HS-27A (cell line): ENCODE measurements at places on chromosomes 2 and 18.

GRCh38 chr2:158381205-158381604, 75.3 kb downstream of the CCDC148 start:
- no peak for DNase-seq

- no peak for DNase-seq
These were observed 18.3 kb upstream of the LNPK start for GRCh38 chr2:176020400-176020799.

- DNase-seq, result peak; percentile 9
These were observed 44.0 kb upstream of the RPL31 start for GRCh38 chr2:100957996-100958653.

GRCh38 chr18:62745089-62745751, 29.9 kb downstream of the PHLPP1 start:
- DNase-seq, result no peak

GRCh38 chr2:232588680-232589585, 38.4 kb downstream of the EIF4E2 start:
- DNase-seq, result no peak

- no peak for DNase-seq
These were observed 2.2 kb downstream of the ITM2C start for GRCh38 chr2:230866756-230867523.

GRCh38 chr2:46818141-46818621, 97.4 kb downstream of the MCFD2 start:
- no peak for DNase-seq

- DNase-seq, result peak; percentile 49
These were observed 940.2 kb upstream of the ZEB2 start for GRCh38 chr2:145460112-145460511.

DNA sequence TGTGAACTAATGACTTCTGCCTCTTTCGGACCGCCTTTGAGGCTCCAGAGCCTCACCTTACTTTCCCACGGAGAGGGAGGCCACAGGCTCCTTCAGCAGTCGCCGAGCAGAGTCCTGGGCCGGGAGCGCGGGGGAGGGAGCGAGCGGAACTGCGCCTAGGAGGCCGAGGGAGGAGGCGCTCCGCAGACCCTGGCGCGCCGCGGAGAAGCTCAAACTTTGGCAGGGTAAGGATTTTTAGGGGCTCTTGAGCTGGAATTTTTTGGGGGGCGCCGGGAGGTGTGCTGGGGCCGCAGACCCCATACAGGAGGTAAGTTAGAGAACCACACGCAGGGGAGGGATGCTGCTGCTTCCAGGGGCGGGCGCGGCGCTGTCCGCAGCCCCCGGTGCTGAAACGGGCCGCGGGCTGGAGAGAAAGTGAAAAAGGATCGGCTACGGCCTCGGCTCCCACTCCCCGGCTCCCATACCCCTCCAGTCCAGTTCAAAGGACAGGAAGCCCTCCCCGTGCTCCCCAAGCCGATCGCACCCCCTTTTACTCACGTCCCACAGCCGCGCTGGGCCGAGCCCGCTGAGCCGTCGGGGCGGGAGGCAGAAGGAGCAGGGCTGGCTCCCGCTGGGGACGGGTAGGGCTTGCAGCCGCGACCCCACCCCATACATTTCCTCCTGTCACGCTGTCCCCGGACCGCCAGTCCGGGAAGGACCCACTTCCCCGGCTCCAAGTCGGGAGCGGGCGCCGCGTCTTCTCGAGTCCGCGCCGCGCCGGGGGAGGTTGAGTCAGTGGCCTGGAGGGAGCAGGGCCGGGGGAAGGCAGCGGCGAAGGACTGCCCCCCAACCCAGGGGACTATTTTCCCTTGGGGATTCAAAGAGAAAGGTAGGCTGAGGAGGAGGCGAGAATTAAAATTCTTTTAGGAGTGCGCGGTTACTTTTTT, at the start of gene CNGA3:
Gene CNGA3, plus strand, starts transcription at position 146 of the 926 bp plus-strand sequence. CDS start 23,520 bp downstream, outside the sequence.
- DNase-seq, result no peak

DNA sequence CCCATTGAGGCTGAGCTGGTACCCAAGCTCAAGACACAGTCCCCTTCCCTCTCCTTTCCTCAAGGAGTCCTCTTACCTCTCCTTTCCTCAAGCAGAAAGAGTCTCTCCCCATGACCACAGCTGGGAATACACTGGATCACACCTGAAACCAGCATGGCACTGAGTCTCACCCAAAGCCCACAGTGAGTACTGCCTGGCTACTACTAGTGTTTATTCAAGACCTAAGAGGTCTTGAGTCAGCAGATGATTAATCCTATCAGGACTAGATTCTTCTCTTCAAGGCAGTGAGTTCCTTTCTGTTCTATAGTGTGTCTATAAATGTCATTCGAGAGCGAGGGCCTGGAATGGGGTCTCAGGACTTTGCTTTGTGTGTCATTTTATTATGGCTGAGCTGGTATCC, 111.4 kb downstream of the METTL4 start:
- DNase-seq, result no peak

GRCh38 chr2:242065426-242065825, 195.9 kb downstream of the RTP5 start:
- DNase-seq, result no peak

DNA sequence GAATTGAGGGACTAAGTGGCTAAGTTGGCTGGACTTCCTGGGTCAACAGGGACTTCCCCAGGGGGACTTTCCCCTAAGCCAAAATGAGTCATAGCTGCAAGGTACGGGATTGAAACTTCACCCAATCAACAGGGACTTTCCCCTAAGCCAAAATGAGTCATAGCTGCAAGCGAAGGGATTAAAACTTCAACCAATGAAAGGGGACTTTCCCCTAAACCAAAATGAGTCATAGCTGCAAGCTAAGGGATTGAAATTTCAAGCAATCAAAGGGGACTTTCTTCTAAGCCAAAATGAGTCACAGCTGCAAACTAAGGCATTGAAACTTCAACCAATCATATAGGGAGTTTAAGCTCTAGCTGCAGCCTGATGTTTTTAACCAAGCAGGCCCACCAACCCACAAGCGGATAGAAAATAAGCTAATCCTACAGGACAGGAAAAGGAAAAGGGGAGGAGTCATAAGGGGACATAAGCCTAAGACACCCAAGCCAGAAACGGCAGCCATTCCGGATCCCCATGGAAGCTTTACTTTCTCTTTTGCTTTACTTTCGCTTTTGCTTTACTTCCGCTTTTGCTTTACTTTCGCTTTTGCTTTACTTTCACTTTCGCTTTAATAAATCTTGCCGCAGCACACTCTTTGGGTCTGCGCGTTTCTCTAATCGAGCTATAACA, 1375.4 kb upstream of the CELF4 start:
- DNase-seq, result no peak

GRCh38 chr2:73036766-73037165, 34.7 kb downstream of the SFXN5 start:
- no peak for DNase-seq

DNA sequence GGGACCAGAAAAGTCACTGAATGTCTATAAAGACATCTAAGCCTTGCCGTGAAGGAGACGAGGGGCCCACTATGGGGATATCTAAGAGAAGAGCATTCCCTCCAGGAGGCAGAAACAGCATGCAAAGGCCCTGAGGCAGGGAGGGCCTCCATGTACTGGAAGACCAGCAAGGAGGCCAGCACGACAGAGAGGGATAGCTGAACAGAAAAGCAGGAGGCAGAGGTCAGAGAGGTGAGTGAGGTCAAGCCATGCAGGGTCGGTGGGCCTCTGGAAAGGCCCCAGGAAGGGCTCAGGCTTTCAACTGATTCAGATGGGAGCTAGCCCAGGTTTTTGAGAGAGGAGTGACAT, 5.7 kb downstream of the TRABD2A start:
- no peak for DNase-seq

DNA sequence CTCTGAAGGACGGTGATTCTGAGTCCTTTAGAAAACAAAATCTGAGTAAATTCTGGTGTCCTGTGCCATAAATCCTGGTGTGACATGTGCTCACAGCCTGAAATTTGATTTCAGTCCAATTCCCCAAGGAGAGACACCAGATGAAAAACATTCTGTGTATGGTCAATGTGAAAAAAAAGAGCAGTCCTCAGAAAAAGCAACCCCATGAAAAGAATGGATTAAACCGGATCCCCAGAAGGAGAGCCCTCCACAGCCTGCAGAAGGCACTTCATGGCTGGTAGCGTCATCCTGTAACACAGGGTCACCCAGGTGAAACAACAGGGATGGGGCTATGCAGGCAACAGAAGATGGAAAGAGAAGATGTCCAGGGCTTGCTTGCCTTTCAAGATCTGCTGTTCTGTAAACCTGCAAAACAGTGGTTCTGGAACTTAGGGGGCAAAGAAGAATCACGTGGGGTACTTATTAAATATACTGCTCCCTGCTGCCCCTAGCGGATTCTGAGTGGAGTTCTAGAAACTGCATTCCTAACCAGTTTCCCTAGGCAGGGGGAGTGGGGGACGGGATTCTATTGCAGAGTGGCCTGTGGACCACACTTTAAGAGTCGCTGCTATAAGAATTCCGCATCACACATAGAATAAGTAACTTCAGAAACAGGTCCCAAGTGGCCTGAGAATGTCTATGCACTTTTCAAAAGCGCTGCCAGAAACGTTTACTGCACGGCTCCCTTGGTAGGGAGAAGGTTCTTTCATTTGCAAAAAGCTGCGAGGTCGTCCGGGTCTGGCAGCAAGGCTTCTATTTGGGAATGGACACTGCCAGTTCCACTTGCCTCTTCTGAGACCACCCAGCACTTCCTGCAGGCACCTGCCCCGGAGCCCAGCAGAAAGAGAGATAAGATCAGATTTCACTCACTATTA, 118.9 kb upstream of the ARL5A start:
- DNase-seq, result no peak

DNA sequence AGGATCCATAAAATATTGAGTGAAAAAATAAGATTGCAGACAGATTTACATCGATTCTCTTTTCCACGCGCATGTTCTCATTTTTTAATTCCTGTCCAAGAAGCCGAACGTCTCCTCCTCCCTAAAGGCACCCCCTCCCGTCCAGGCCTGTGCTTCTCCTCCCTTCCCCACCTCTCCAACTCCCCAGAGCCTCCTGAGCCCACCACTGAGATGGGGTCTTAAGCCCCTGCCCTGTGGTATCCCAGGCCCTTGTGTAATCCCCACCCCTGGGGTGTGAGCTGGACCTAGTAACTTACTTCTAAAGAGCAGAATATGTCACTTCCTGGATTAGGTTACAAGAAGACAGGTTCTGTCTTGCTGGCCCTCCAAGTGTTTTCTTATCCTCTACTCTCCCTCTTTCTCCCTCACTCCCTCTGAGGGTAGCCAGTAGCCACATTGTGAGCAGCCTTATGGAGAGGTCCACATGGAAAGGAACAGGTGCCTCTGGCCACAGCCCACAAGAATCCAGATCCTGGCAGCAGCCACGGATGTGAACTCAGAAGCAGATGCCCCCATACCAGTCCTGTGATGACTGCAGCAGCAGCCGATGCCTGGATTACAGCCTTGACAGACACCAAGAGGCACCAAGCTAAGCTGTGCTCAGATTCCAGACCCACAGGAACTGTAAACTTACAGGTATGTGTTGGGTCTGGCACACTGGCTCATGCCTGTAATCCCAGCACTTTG, 39.6 kb upstream of the OTOS start:
- no peak for DNase-seq

DNA sequence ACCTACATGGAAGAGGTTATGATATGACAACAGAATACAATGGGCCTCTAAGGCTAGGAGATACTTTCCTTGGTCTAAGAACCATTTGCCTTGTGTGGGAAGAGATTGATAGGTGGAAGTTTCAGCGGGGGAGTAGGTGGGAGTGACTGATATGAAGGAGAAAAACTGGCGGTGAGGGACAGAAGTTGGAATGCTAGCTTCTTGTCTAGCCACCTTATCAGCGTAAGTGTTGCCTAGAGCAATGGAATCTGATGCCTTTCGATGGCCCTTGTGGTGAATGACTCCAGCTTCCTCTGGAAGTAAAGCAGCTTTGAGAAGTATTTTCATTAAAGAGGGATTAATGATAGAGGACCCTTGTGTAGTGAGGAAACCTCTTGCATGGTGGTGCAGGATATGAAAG, 121.3 kb upstream of the GULP1 start:
- no peak for DNase-seq

DNA sequence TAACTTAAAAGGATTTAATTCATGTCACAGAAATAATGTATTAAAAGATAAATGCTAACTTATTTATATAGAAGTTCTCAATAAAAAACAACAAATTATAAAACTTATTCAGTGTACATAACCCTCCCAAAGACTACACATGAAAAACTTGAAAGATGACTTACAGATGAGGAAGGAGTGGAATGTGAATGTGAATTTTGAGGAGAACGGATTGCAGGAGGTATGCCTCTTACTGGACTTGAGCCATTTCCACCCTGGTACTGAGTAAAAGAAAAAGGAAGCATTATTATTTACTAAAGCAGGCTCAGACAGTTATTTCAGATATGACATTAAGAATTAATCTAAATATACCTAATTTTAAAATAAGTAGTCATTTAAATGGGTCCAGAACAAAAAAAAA, 104.4 kb downstream of the TLK1 start:
- DNase-seq, result no peak

DNA sequence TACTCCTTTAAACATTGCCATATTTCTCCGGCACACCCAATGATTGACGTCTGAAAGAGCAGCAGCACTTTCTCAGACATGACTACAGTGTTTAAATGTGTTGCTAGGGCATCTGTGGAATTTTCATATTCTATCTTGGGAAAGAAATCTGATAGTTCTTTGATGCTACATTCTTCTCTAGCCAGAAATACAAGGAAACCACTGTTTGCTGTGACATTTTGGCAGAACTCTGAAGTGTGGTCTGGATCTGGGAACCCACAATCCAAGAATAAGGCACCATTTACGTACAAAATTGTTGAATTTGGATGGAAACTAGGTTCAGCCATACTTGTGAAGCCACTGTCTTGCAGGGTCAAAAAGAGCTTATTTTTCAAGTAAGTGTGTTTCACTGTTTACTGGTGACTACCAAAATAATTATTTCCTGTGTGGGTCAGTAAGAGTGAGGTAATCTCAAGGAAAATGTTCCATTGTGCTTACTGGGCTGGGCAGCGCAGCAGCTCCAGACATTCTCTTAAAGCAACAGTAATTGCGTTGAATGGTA, 21.3 kb upstream of the CD28 start:
- DNase-seq, result no peak

GRCh38 chr2:119549241-119549640, 5.0 kb downstream of the CFAP221 start:
- no peak for DNase-seq

- DNase-seq, result no peak
These were observed 56.6 kb downstream of the GDF7 start for GRCh38 chr2:20723543-20723942.

- DNase-seq, result no peak
These were observed 85.4 kb upstream of the OTOS start for GRCh38 chr2:240225660-240226475.

DNA sequence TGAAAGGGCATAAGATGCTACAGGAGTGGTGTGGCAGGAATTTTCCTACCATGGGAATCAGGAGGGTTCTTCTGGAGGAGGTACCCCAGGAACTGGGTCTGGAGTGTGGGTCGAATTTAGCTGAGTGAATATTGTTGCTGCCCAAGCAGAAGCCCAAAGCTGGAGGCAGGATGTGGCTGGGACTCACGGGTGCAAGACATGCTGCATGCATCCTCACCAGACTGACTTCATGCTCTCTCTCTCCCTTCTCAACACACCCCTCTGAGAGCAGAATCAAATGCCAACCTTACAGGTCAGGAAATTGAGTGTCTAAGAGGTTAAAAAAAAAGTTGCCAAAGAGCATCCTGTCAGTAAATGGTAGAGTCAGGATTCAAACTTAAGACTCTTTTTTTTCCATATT, 78.8 kb upstream of the TTC39C start:
- no peak for DNase-seq

GRCh38 chr18:60555625-60556024, 183.1 kb upstream of the MC4R start:
- no peak for DNase-seq
